ENCODE measurements at places on chromosomes 4 and X.

DNA sequence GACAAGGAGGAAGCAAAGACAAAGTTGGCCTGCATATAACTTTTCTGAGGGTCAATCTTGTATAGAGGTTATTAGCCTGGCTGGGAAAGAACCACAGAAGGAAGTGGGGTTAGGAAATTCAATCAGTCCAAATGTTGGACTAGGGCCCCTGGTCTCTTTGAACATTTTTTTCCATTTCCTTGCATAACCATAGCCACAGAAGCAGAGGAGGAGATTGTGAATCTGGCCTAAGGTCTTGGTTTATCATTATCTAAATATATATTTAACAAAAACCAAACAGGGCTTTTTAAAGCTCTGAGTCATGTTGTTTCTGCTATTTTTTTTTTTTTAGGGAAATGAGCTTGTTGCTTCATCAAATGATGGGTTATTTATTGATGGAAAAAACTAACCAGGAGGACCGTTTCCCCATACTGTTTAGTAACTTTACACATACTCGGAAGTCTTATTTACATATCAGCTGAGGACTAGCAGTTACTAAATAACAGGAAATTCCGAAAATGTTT lies 97.7 kb upstream of the ACSL4 start:
- no peak for DNase-seq

DNA sequence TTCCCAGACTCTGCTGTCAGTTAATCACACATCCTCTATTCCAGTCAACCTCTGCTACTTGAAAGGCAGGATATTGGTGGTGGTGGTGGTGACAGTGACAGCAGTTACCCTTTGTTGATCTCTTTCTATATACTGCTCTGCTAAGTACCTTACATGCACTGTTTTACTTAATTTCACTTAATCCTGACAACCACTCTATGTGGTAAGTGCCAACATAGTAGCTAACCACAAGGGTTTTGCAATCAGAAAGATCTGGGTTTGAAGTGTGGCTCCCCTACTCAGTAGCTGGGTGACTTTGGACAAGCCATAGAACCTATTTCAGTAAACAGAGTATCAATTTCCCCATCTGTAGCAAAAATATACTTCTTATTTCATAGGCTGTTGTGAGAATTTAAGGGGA lies 24.2 kb upstream of the F9 start:
- DNase-seq, result no peak

DNA sequence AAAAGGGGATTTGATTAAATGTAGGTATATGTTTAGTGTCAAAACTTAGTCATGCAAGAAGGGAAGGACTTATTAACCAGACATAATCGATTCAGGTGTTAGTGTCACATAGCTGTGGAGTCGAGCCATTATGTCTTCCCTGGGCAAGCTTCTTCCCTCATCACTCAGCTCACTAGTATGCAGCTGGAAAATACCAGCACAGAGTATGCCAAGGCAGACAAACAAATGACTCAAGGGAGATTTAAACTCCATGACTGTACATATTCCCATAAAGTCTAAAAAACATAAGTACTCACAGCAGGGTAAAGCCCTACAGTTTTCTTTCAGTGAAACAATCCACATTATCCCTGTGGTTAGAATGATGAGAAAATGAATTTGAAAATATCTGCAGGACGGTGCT lies 304.5 kb downstream of the CBLL2 start:
- DNase-seq, result no peak

- no peak for DNase-seq
Observed at GRCh38 chr4:31094474-31094873, 374.3 kb downstream of the PCDH7 start.

DNA sequence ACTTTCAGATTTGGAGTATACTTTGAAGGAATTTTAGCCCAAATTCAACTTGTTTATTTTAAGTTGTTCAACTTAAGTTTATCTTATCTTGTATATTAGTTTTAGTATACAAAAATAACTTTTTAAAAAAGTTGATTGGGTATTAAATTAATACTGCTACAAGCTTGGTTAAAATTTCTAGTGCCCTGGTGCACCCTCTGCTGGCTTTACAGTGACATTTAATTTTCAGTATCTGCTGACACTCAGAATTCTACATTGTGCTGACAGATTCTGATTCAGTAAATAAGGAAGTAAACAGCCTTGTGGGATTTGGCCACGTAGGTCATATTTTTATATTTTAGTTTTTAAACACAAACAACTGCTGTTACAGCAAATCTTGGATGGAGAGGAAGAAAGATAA lies 2.9 kb downstream of the EDA start:
- DNase-seq, result no peak

DNA sequence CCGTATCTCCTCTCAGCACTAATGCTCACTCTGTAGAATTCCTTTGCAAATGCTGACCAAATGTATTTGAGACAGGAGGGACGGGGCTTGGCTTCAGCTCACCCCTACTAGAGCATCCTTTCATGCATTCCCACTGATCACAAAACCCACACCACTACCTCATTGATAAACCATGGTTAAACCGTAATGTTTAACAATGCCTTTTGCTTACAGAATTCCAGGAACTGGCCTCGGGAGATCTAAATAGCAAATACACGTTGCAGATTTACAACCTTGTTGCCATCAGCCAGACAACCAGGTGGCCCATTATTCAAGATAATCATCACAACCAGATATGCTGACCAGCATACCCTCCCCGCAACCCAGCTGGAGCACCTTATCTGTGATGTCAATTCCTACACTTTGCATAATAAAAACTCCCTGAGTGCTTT lies 391.9 kb downstream of the KCTD8 start:
- no peak for DNase-seq

DNA sequence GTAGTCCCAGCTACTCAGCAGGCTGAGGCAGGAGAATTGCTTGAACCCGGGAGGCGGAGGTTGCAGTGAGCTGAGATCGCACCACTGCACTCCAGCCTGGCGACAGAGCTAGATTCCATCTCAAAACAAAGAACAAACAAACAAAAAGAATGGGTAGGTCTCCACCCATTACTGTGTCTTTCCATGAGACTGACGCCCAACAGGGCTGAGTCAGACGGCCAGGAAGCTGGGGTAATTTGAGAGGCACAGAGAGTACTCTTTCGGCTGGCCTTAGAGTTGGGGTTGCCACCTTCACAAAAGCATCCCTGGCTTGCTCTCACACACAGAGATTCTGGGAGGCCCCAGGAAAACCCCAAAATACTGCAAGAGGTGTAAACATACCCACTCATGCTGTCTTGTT lies 72.0 kb upstream of the DHRSX start:
- no peak for DNase-seq

- DNase-seq, result no peak
Observed at GRCh38 chr4:76420762-76421581, at the start of gene CCDC158. Gene CCDC158 (minus strand): TSS chr4:76421141. CDS start chr4:76403207, 17,934 bp downstream.

DNA sequence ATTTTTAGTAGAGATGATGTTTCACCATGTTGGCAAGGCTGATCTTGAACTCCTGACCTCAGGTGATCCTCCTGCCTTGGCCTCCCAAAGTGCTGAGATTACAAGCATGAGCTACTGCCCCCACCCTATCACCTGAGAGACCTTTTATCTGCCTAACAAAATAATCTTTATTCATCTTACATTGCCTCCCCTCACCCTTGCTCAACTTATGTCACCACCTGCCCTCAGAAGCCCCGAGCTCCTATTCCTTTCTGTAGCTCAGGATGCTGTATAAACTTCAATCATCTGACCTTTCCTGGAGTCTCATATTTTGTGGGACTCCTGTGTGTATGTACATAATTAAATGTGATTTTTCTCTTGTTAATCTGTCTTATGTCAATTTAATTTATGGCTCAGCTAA lies 29.7 kb upstream of the ENPP6 start:
- no peak for DNase-seq

- no peak for DNase-seq
Observed at GRCh38 chr4:26083987-26084386, 170.0 kb downstream of the SMIM20 start.

- no peak for DNase-seq
Observed at GRCh38 chr4:76987153-76987591, 37.6 kb downstream of the SEPTIN11 start.

DNA sequence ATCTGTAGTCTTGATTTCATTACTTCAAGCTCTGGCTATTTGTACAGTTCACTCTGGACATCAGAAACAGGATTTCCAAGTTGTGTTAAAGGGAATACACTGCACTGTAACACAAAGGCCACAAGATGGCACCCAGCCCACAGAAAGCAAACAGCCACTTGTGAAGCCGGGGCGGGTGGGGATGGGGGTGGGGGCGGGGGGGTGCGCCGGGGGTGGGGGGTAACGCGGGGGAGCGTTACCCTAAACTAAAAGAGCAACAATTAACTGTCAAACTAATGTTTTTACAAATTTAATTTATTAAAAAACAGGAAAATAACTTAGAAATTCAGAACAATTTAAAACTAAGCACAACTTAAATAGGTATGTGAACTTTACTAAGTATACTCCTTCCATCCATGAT lies 27.3 kb downstream of the PRDX4 start:
- peak; percentile 11 for DNase-seq

DNA sequence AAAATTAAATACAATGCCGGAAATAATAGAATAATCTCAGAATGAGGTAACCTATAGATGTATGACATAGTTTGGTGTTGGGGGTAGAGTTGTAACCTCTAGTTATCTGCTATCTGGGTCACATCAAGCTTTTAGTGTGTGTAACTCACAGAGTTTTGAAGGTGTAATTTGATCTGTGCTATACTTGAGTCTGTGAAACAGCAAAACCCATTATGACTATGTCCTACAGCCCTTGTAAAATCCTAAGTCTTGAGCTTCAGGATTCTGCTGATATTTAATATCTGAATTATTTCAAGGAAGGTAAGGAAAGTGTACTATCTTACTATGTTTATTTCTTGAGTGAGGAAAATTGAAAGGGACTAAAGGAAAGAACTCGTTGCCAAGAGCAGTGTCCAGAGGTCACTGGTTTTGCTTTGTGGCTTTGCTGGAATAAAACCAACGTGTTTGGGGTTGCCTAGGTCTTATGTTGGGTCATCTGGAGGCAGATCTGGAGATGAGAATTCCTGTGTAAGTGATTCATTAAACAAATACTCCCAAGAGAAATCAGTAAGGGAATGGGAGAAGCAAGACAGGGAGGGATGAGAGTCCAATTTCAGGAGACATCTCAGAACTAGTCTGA lies 107.8 kb upstream of the CBLL2 start:
- no peak for DNase-seq

- no peak for DNase-seq
Observed at GRCh38 chr4:86356425-86357210, 3.2 kb downstream of the MAPK10 start.

DNA sequence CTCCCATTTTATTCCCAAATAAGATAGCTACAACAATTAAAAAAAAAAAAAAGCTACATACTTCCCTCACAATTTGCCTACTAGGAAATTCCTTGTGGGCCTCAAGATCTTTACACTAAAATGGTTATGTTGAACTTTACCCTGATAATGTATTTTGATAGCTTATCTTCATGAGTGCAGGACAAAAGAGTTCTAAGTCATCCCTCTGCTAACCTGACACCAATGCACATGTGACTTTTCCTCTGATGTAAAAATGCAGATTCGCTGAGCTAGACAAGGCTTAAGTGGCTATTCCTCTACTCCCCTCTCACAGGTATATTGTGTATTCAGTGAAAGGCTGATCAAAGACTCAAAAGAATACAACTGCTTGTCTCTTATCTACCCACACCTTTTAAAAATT lies 22.5 kb downstream of the ELF2 start:
- DNase-seq, result no peak

GRCh38 chr4:6348408-6348807 lies 78.8 kb downstream of the WFS1 start:
- DNase-seq, result no peak

GRCh38 chrX:132631579-132632232 lies 142.9 kb upstream of the MBNL3 start:
- DNase-seq, result no peak

DNA sequence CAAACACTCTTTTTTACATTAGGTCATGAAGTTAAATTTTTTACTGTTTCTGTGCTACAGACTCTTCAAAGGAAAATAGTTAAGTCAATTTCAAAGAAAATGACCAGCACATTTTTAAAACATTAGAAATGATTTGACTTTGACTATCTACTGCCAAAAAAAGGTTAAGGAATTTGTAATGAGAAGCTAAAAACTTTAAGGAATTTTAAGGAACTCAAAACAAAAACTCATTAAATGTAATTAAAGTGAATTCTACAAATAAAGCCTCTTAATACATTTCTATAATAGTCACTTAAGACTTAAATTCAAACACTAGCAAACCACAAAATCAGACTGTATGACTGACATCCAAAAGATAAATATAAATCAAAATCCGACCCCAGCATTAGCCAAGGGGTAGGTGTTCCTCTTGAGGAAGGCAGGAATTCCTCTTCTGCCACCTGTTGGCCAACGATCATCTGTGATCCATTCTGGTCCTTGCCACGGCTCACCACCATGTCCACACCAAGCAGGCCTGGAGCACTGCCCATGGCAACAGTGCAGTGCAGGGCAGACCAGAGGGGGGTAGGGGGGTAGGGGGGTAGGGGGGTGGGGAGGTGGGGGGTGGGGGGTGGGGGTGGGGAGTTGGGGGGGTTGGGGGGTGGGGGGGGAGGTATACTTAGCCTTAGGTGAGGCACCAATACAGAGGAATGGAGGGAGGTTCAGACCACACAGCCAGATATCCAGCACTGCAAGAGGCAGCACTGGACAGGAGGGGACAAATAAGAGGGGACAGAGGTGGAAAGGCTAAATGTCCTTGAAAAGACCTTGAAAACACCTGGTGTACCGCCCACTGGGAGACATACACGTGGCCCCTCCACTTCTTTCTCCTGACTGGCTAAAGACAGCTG lies 287.4 kb downstream of the CHIC1 start:
- no peak for DNase-seq

DNA sequence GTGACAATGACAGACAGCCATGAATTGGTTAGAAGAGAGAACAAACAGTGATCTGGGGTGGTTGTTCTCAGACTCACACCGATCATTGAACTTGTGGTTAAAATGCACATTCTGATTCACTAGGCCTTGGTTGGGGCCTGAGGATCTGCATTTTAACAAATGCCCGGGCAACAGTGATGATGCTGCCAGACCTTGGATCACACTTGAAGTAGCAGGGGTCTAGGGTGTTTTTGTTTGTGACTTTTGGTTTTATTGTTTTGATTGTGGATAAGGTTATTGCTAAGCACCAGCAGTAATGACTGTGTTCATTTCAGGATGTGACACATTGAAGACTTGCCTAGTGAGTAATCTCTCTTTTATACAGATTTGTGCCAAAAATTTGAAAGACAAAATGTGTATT lies 36.5 kb downstream of the TXLNG start:
- DNase-seq, result no peak

Measured in stimulated activated CD4-positive, alpha-beta T cell treated with anti-CD3 and anti-CD28 coated beads, Interleukin-2, amount 100 ng/mL, for 4 hours (primary cell).